ENCODE measurements at places on chromosomes 16 and 17.

DNA sequence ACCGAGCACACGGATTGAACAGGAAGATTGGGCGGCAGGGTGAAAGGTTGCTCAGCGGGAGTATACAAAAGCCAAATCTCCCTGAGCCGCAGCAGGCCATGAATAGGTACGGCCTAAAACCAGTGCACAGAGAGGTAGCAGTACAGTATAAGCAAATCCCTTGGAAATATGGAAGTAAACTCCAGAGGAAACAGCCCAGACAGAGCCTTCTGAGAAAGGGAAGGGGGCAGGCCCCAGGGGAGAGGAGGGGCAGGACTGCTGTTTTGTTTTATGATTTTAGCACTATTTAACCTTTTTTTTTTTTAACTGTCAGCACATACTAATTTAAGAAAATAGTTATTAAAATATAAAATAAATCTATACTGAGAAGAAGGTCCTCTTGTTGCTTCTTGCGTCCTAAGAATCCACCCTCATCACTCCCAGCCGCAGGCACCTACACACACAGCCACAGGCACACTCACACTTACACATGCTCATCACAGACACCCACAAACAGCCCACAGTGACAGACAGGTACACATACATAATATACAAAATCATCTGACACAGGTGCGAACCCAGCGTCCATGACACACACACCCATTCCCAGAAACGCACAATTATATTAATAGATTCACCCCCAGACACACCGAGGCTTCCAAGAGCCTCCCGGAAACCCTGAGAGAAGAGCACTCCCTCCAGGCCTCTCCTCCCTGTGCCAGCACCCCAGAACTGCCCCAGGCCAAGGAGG is 12.8 kb downstream of the PLXDC1 start:
- no peak for DNase-seq

DNA sequence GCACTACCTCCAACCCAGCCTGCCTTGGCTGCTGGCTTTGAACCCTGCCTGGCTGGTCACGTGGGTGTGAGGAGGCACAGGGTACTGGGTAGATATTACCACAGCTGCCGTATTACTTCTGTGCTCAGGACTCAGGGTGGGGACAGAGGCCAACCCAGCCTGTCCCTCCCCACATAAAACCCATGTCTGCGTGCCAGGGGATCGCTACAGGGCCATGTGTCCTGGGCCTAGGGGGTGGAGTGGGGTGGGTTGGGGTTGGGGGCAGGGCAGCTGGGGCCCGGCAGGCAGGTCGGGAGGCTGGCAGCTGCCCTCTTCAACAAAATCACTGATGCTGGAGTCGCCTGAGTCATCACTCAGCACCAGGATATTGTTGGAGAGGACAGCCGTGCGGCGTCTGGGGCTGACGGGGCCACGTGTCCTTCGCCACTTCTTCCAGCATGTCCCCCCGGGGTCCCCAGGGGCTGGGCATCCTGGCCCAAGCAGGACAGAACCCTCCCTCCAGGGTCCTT is 39.7 kb upstream of the PVALEF start:
- no peak for DNase-seq

DNA sequence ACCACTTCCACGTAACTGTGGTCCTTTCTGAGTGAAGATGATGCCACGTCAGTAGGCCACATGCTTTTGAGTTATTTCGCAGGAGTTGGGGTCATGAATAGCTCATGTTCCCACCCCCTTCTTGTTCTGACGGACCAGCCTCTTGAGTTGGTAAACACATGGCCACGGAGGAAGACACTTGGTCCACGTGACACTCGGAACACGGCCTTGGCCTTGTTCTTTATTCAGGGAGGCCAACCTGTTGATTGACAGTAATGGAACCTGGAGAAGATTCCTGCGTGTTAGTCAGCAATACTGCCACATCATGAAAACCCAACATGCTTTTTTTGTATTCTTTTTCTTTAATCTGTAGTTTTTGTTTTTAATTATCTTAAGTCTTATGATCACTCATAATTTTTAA is 56.3 kb downstream of the SEC14L1 start:
- DNase-seq = no peak

DNA sequence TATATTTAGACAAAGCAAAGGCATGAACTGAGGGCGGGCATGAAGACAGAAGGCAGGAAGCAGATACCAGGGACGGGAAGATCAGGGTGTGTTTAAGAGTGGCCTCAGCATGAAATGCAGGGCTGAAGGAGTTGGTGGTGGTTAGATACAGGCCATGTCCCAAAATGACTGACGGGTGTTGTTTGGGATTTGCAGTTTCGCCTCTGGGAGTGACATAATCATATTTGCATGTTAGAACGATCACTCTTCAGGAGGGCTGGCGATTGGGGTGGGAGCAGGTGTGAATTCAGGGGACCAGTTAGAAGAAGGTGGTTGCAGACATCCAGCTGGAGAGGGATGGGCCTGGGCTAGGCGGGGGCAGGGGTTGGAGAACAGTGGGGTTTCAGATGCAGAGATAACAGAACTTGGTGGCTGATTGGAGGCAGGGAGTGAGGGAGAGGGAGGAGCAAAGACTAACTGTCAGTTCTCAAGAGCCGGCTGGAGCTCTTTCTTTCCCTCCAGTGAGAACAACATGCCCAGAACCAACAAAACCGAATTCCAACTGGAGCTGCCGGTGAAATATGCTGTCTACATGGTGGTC is 27.2 kb upstream of the ITGAX start:
- DNase-seq = peak; percentile 15
